GM13977 (cell line): ENCODE measurements at places on chromosomes 11 and 22.

- no peak for DNase-seq
These were observed 9.1 kb downstream of the BACE1-AS start for GRCh38 chr11:117300283-117300663.

DNA sequence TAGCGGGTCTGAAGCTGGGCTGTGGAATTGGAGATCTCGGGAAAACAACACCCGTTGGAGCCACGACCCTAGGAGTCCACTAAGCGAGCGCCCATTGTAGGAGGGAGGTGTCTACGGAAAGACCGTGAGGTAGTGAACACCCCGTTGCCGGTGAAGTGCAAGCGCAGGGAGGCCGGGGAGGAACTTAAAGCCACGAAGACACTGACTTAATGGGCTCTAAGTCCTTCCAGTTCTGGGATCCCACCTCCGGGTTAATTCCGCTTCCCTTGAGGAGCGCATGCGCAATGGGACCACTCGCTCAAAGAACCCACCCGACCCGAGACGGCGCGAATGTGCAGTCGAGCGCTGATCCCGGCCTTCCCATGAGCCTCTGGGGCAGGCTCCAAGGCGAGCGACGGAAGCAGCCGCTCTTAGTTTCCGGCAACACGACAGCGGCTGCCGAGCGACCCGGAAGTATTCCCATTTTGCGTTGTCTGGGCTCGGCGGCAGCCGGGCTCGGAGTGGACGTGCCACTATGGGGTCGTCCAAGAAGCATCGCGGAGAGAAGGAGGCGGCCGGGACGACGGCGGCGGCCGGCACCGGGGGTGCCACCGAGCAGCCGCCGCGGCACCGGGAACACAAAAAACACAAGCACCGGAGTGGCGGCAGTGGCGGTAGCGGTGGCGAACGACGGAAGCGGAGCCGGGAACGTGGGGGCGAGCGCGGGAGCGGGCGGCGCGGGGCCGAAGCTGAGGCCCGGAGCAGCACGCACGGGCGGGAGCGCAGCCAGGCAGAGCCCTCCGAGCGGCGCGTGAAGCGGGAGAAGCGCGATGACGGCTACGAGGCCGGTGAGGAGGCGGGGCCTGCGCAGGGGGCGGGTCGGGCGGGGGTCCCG is at the start of gene SART1:
TSS of gene SART1 (plus strand) at position 468 of the 874 bp plus-strand sequence. CDS start at position 515, 47 bp downstream.
- DNase-seq = peak; percentile 100

DNA sequence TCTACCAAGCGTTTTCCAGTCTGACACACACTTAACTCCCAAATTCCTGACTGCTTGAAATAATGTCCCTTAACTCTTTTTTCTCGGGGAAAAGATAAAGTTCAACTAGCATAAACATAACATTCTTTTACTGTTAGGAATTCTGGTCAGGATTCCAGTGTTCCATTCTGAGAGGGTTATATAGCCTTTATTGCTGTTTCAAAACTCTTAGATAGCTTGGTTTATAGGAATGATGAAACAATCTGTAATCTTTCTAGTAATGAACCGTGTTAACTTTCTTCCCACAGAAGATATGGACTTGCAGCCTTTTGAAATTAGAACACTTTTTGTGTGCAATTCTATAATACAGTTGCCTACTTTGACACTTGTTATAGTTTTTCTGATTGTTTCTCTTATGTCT is 8.6 kb downstream of the REXO2 start:
- no peak for DNase-seq

DNA sequence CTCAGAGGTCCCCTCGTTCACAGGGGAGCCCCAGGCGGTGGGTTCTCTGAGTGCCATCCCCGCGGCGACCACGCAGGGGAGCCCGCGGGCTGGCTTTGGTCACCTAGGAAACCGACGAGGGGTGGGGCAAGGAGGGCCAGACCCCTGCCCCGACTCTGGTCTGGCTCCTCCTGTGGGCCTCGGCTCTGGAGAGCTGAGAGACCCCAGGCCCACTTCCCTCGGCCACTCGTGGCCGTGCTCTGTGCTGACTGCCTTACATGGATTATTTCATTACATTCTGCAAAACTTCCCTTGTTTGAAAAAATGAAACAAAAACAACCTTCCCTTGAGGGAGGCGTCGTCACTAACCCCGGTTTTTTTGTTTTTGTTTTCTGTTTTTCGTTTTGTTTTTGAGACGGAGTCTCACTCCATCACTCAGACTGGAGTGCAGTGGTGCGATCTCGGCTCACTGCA is 15.1 kb upstream of the CYTH4 start:
- DNase-seq = peak; percentile 79

DNA sequence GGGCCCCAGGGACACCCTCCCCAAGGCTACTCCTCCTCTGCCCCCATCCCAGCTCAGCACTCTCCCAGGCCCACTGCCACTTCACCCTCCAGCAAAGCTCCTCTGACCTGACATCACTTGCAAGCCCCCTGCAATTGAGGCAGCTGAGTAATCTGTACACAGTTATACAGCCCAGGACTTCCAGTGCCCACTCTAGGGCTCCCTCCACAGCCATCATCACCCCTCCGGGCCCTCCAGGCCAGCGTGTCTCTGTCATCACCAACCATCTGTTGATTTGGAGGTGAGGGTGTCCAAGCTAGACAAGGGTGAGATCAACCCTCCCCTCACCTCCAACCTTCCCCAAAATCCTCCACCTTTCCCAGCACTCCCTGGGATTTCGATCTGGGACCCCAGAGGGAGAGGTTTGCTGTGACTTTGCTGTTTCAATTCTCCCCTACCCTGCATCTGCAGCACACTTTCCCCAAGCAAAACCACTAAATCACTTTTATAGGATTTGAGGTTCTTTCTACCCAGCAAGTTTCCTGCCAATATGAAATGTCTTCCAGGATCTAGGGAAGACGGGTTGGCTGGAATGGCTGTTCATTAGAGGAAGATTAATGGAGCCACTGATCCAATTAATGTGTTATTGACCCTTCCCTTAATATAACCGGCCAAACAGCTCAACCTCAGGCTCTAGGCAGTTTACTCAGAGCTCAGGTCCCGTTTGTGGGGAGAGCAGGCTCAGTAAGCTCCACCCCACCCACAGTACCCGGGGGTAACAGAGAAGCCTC is 92.9 kb downstream of the CHST1 start:
- DNase-seq = no peak

GRCh38 chr11:33273656-33274055 is 16.5 kb downstream of the HIPK3 start:
- no peak for DNase-seq

DNA sequence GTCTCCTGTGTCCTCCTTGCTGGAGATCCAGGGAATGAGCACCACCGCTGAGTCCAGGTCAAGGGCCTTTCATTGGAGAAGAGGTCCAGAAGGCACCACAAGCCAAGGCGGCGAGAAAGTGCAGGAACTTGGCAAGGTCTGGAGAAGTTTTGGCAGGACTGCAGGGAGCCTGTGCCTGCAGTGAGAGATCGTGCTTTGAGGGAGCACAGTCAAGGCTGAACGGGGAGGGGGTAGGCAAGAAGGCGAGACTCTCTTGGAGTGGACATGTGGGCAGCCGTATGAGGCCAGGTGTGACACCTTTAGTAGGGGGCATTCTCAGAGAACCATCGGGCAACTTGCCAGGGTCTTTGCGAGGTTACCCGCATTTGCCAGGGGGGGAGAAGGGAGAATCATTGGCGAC is 30.5 kb downstream of the LRRC10B start:
- no peak for DNase-seq

- DNase-seq = no peak
These were observed 31.8 kb upstream of the FLI1 start for GRCh38 chr11:128662076-128662475.
